Stimulated activated CD4-positive, alpha-beta T cell treated with anti-CD3 and anti-CD28 coated beads, Interleukin-12 subunit alpha, Interleukin-12 subunit beta, amount 100 ng/mL, for 24 hours (primary cell): ENCODE measurements at places on chromosomes 11 and 22.

- DNase-seq = no peak
Measured at GRCh38 chr11:101442171-101442570, 141.6 kb downstream of the TRPC6 start.

DNA sequence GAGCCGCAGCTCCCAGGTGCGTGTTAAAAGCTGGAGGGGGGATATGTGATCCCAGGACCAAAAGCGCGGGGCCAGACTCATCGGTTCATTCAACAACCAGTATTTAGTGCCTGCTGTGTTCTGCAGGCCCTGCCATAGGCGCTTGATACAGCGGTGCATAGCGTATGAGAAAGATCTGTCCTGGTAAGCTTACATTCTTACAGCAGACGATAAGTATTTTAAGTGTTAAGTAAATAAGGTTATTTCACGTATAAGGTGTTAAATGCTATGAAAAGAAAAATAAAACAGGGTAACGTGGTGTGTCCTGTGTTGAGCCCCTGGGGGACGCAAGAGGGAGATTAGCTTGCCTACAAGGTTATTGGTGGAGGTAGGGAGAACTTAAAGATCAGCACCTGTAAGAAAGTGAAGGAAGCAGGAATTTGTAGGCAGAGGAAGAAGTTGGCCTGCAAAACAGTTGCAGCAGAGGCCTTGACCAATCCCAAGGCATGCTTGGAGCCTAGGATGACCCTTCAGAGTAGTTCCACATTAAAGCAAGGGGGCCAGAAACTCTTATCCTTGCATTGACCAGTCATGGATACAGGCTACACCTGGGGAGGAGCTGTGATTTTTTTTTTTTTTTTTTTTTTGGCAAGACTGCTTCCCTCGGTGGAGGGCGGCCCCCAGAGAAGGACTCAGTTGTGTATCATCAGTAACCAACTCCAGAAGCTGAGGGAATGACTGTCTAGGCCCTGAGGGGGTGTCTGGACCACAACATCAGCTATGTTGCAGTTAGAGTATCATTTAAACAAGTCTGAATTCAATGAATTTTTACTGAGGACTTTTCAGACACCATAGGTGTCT, 487 bp upstream of the LIPT2 start:
- no peak for DNase-seq

GRCh38 chr11:87144252-87144651, 106.5 kb downstream of the TMEM135 start:
- DNase-seq = no peak

DNA sequence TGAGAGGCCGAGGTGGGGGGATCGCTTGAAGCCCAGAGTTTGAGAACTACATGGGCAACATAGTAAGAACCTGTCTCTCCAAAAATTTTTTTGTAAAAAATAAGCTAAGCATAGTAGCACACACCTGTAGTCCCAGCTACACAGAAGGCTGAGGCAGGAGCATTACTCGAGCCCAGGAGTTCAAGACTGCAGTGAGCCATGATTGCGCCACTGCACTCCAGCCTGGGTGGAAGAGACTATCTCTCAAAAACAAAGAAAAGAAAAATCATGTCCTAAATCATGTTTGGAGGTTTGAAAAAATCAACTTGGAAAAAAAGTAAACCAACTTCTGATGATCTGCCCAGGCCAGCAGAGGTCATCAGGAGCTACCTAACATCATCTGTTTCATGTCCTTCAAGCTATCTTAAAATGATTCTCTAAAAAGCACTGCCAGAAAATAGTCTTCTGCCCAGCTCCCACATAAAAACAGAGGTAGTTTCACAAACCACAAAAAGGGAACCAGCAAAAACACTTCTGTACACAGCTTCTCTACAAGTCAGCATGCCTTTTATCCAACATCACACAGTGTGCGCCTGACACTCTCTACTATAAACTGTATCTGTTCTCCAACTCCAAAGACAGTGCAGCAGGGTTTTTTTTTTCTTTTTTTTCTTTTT, 165.0 kb downstream of the SOX6 start:
- no peak for DNase-seq

DNA sequence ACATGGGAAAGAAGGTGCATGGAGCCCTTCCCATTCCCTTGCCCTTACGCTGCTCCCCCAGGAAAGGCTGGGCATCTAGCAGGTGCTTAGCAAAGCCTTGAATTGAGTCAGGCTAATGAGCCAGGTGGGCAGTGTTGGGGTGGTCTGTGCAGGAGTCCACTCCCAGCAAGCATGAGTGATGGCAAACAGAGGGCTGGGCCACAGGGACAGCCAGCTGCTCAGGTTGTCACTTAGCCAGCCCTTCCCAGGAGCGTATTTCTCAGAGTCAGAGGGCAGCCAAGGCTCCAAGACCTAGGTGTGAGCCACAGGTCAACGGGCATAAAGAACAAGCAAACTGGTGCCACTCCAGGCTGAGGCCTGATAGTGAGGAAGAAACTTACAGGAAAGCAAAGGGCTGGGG, 149.8 kb downstream of the DSCAML1 start:
- no peak for DNase-seq

DNA sequence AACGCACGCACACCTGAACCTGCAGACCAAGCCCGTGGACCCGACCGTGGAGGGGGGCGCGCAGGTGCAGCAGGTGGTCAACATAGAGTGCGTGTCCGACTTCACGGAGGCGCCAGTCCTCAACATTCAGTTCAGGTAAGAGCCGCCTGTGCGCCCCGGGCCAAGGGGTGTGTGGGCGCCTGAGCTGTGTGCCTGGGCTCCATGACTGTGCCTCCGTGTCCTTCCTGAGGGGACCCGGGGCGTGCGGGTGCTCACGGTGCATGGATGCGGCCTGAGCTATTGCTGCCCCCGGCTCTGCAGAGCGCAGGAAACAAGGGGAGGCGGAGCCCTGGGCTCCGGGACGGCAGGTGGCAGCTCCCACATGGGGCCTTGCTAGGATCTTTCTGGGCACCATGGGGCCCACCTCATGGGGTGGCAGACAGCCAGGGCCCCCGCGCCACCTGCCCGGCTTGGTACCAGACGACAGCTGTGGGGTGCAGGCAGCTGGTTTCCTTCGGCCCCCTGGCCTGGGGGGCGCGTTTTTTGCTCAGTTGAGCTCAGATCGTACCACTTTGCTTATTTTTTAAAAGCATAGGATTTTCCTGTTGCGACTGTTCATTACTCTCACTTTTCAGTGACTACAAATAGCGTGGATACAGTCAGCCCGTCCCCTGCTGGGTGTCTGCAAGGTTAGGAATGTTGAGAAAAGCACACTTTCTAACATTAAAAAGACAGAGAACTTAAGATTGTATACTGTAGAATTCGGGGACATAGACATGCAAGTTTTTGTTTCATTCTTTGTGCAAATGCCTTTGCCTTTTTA, 28.3 kb downstream of the MUC6 start:
- no peak for DNase-seq

GRCh38 chr11:72582206-72583176, 91.7 kb downstream of the PDE2A start:
- no peak for DNase-seq

DNA sequence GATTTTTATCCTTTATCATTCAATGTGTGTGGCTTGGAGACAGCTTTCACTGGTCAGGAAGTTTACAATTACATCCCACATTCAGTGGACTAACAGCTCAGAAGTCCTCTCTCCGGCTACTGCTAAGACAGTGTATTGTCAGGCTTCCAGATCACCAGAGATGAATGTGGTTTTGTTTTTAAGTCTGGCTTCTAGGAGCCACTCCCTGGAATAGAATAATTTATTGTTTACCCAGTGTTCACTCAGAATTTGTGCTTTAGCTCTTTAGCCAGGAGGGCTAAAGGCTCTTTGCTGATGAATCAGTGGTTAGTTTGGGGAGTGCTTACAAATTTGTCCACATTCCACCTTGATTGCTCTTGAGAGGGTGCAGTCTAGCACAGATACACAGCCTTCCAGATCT, 26.5 kb downstream of the TRIM77 start:
- DNase-seq = no peak

DNA sequence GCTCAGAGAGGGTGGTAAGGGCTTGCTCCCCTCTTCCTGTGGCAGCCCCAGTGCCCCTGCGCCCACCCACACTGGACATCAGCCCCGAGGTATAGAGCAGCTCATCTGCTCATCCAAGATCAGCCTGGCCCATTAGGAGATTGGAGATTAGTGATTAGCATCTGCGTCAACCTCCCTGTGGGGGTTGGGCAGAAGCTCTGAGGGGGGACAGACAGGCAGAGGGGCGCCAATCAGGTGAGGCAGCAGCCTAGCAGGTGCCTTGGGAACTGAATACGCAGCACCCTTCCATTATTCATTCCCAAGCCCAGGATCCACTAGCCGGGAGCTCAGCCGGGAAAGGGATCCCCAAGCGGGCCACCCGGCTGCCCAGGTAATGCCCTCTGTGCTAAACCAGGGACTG, 11.0 kb downstream of the SMTN start:
- no peak for DNase-seq

DNA sequence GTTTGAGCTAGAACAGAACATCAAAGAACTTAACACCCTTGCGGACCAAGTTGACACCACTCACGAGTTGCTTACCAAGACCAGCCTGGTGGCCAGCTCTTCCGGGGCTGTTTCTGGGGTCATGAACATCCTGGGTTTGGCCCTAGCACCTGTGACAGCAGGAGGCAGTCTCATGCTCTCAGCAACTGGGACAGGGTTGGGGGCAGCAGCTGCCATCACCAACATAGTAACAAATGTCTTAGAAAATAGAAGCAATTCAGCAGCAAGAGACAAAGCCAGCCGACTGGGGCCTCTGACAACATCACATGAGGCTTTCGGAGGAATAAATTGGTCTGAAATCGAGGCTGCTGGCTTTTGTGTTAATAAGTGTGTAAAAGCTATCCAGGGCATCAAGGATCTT, 8.7 kb downstream of the APOL5 start:
- DNase-seq = no peak

DNA sequence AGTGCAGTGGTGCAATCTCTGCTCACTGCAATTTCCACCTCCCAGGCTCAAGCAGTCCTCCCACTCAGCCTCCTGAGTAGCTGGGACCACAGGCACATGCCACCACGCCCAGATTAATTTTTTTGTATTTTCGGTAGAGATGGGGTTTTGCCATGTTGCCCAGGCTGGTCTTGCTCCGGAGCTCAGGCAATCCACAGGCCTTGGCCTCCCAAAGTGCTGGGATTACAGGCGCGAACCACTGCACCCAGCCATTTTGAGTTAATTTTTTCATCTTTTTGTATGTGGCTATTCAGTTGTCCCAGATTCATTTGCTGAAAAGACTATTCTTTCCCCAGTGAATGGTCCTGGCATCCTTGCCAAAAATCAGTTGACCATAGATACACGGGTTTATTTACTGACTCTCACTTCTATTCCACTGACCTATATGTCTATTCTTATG, 63.6 kb downstream of the MAPK1 start:
- DNase-seq = no peak

GRCh38 chr11:64510759-64511158, 80.3 kb upstream of the SLC22A12 start:
- DNase-seq = no peak

- DNase-seq = no peak
Measured at GRCh38 chr22:38276166-38276565, 3.4 kb upstream of the TMEM184B start.

GRCh38 chr11:66563832-66564231, 4.6 kb downstream of the CTSF start:
- DNase-seq = no peak

- DNase-seq = no peak
Measured at GRCh38 chr11:73632996-73633395, 13.4 kb upstream of the PLEKHB1 start.

DNA sequence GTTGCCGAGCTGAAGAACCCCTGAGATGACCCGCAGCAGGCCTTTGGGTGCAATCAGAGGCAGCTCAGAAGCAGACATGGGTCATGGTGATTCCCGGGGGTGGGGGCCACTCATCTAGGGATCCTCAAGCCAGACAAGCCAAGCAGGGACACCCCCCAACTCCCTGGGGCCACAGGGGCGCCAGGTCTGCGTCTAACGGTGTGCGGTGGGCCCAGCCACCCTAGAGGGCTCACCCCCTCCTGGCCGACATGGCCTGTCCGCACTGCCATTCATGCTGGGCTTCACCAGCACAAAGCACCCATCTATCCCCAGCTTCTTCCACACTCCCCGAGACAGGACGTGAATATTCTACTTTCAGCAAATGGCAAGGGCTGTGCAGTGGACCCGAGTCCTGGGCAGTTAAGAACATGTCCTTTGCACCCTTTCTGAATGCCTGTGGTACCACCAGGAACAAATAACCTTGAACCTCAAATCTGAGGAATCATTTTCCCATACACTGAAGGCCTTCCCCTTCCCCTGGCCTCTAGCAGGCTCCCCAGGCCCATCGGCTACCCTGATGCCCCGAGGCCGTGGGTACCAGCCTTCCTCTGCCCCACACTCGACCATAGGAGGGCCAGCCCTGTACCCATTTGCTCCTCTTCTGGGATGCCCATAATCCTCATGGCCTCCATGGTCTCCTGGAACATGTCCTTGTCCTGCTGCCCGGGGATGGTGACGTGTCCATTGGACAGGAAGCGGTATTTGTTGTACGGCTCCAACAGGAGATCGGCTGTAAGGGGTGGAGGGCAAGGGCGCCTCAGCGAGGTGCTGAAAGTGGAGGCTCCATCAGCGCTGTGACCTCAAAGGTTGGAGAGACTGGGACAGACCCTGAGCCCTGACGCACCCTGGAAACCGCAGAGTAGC, 66.9 kb downstream of the APOL1 start:
- no peak for DNase-seq
